ENCODE measurements at places on chromosomes 11 and 22.

- peak; percentile 8 for DNase-seq
These were observed 17.4 kb upstream of the PRAME start for GRCh38 chr22:22576244-22576988.

GRCh38 chr22:37160027-37160426, 10.3 kb upstream of the IL2RB start:
- no peak for DNase-seq

GRCh38 chr22:45867118-45867905, 109.7 kb downstream of the WNT7B start:
- no peak for DNase-seq

- no peak for DNase-seq
These were observed 34.4 kb upstream of the CALCB start for GRCh38 chr11:15038963-15039362.

GRCh38 chr22:50447576-50448551, 27.0 kb downstream of the SBF1 start:
- no peak for DNase-seq
